ENCODE measurements at places on chromosomes 3 and 15.

DNA sequence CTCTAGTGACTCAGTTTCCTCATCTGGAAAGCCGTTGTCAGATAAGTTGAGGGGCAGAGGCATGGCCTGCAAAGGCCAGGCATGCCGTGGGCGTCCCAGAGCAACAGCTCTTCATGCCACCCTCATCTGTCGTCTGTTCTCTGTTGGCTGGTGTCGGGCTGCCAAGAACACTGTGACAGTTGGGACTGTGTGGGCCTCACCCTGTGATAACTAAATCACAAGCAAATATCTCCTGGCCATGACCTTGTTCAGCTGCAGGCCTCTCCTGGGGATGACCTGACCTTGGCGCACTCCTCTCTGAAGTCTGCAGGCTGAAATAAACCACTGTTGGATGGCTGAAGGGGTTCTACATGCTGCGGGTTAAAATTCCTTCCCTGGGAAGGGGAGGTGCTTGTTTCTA, 145.9 kb downstream of the SHQ1 start:
- no peak for DNase-seq

DNA sequence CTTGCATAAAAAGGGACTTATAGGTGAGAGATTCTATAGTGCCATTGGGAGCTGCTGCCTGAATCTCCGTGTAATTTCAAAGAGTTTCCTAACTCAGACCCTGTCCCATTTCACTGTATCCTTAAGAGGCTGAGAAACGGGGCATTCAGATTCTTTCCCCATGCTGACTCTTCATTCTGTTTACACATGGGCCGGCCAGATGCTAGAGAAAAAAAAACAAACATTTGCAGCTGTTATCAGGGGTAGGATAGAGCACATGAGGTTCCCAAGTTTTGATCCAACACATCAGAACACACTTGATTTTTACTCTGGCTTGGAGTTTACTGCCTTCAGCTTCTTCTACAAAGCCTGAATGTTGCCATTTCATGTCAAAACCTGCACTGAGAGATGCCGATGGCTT, 215.9 kb upstream of the TPRG1 start:
- DNase-seq = no peak

- no peak for DNase-seq
Observed at GRCh38 chr3:11548721-11549131, 95.0 kb downstream of the VGLL4 start.

DNA sequence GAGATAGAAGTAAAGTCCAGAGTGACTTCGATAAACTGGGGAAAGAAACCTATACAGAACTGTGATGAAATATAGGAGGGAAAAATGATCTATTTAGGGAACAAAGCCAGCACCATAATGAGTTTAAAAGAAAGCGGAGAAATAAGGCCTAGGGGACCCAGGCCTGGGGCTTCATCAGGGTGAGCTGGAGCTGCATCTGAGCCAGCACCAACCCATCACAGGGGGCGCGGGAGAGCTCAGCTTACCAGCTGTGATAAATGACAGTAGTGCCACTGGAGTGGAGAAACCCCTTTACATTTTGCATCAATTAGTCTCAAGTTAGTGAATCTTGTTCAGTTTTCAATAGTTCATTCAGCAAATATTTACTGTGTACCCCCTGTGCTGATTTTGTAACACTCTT, 21.3 kb downstream of the PODXL2 start:
- DNase-seq = no peak

DNA sequence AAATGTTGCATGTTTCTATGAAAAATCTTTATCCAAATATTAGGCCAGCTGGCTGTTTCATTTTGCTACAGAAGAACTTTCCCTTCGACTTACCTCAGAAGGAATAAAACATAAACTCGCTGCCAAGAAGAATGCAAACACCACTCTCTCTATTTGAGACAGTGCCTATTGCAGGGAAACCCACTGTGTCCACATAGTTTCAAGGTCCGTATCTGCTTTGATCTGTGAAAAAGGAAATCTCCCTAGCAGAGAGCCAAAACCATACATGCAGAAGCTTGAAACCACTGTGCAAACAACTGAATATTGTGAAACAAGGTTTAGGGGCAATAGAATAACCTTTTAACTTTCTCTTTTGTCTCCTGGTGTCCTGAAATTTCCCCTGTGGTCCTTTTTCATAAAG, 35.0 kb upstream of the CAPN7 start:
- DNase-seq = no peak

GRCh38 chr3:2090095-2090911, 8.4 kb upstream of the CNTN4 start:
- DNase-seq = no peak

- DNase-seq = no peak
Observed at GRCh38 chr15:91909574-91909973, 56.1 kb downstream of the SLCO3A1 start.

- DNase-seq = no peak
Observed at GRCh38 chr15:81569286-81570080, 195.5 kb upstream of the TMC3 start.

Measured in NCI-H1105 (cell line).